Right lung (tissue), 10 donors: ENCODE measurements at places on chromosomes 12 and 14.

DNA sequence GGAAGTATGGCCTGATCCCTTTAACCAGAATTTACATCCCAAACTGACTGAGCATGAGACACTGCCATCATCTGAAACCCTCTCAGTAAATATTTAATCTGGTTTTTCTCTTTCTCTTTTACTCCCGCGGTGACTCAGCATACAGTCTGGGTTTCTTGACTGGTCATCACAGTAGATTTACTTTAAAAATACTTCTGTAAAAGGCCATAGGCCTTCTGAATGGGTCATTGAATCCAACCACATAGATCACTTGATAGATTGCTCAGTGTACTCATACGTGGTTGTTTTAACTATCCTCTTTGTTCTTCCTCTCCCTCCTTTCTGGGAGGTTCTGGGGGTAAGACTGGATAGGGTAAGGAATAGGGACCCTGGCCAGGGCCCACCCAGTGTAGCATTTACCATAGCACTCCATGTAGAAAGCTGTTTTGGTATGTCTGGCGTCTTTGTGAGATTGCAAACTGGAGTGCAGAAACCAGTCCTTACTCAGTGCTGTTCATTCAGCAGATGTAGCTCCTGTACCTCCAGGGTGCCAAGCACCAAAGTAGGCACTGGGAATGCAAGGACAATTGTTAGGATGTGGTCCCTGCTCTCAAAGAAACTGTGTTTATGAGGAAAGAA, 165.7 kb downstream of the SRGAP1 start:
- DNase-seq, result no peak

- no peak for DNase-seq
Observed at GRCh38 chr14:33454022-33454595, 496.8 kb downstream of the EGLN3 start.

DNA sequence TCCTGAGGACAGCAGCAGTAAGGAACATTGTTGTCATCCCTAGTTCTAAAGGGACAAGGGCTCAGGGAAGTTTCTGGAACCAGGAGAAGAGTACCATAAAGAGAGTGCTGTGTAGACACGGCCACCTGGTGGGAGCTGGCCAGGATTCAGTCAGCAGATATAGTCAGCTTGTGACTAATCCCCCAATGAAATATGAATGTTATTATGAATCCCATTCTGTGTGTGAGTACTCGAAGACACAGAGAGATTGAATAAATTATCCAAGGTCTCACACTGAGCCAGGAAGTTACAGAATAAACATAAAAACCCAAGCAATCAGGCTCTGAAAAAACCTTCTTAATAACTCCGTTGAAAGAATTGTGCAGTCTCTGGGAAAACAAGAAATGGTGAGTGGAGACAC, 1359.5 kb downstream of the AACS start:
- DNase-seq, result no peak

DNA sequence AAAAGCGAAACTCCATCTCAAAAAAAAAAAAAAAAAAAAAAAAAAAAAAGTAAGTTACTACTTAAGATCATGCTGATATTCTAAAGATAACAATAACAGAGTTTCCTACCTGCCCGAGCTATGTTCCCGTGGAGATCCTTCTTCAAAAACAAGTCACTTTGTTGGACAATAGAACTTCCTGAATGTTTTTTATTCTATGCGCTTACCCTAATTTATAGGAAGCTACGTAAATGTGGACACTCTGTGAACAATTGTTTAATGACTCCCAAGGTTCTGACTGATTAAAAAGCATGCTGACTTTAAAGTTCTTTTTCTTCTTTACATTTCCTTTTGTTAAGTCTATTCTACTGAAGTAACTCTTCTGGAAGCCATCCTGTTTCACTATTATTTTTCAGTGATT, 52.5 kb downstream of the FGD4 start:
- DNase-seq, result no peak

DNA sequence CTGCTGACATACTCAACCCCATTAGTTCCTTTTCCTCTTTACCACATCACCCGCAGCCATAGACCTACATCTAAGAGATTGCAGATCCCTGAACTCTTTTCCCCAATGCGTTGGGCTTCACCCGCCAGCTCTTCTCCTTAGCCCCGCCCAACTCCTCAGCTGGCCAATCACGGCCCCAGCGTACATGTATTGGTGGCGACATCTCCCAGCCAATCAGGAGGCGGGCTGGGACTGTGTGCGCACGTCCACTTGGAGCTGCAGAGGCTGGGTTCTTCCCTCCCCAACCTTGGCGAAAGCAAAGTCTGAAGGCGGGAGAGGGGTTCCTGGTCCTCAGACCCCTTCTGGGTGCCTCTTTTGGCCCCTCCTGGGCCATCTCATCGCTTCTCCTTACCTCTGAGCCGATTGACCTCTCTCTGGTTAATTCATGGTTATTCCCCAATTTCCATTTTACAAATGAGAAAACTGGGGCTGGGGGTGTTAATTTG, 11.0 kb downstream of the PDE1B start:
- peak; percentile 89 for DNase-seq

GRCh38 chr12:115378291-115378690, 694.3 kb upstream of the TBX3 start:
- peak; percentile 41 for DNase-seq

DNA sequence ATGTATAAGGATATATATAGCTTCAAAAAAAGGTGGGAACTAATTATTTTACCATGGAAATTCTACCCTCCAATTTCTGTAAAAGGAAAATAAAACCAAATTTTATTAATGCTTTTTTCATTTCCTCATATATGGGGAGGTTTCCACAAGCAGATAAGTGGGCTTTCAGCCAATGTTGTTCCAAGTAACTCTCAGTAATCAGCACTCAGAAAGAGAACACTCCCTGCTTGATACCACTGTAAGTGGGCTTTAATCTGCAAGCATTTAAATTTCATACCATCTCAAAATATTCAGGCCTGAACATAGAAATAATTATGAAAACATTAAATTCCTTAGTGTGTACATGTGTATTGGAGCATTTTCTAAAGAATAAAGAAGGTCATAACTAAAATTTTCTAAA, 827.6 kb downstream of the C12orf50 start:
- no peak for DNase-seq

DNA sequence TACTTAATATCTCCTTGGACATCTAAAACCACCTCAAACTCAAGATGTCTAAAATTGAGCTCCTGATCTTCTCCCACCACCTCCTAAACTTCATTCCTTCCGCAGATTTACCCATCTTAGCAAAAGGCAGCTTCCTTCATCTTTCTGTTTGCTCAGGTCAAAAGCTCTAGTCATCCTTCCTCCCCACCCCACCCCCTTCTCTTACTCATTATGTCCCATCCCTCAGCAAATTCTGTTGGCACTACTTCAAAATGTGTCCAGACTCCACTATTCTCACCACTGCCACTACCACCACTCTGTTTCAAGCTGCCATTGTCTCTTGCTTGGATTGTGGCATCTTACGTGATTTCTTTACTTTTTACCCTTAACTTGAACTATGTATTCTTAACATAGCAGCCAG, 59.2 kb upstream of the ZDHHC17 start:
- no peak for DNase-seq

- no peak for DNase-seq
Observed at GRCh38 chr14:106821119-106821518, 1294.7 kb downstream of the TMEM121 start.

- peak; percentile 72 for DNase-seq
Observed at GRCh38 chr12:76883811-76884210, 5.0 kb upstream of the CSRP2 start.

DNA sequence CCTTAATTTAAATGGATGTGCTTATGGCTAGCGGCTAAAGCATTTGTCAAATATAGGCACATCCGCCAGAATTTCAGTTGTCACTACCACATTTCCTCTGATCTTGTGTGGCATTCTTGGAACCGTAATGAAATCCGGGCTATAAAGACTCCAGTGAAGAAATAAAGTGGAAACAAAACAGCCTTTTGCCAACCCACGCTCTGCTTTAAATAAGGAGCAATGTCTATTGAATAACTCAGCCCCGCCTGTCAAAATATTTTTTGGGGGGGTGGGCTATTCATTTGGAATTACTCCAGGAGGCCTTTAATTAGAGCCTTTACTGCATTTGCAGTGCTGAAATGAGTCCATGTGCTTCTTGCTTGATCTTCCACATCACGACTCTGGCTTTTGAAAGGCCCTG, 179.6 kb upstream of the RPH3A start:
- no peak for DNase-seq

GRCh38 chr14:57692671-57693070, 173.2 kb downstream of the SLC35F4 start:
- DNase-seq, result no peak

DNA sequence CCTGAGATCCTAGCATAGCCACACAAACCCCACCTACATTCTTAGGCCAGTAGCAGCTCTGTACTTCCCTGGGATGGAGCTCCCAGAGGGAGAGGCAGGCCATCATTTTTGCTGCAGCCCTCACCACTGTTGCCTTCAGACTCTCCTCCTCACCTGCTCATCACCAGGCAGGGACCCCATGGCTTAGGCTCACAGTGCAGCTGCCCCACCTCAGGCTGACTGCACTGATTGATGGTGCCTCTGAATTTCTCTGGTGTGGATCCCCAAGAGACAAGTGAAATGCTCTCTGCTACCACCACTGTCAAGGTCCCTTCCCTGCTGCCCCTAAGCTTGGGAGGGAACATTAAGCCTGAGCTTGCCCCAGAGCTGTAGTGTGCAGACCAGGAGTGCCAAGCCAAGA, 76.2 kb downstream of the TMTC3 start:
- DNase-seq, result no peak

GRCh38 chr14:55707365-55707804, 127.4 kb downstream of the KTN1 start:
- DNase-seq, result no peak

- DNase-seq, result no peak
Observed at GRCh38 chr12:59594943-59595500, 807 bp upstream of the SLC16A7 start.

GRCh38 chr12:93857991-93858447, 180.8 kb downstream of the CRADD start:
- DNase-seq, result peak; percentile 78

DNA sequence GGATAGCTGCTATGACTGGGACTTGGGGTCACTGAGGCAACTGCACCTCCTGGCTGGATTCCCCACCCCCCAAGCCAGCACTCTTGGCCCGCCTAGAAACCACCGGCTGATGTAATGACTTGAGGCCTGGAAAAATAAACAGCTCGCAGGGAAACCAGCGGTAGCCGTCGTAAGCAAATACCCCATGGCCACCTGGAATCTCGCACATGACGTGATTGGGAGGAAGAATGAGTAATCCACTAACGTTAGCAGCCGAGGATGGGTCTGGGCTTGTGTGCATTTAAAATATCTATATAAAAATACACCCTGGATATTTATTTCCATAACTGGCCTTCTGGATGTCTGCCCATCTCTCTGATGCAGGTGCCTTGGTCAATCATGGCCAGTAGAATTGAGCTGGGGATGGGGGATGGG, 120.1 kb downstream of the SMOC1 start:
- DNase-seq, result no peak

DNA sequence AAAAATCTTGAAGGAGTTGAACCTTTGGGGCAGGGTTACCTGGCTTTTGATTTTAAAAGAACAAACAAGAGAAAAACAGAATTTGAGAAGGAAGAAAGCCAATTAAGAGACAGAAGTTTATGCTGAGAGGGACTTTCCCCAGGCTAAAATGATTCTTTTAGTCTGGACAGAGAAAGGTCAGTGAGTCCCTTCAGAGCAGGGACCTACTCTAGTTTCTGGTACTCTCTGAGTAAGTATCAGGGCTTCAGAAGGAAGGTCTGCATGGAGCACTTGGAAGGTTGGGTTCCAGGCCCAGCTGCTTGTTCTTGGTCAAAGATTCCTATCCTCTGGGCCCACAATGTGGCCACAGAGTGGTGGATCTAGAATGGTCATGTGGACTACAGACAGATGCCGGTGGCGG, 59.6 kb downstream of the KLRG1 start:
- no peak for DNase-seq

DNA sequence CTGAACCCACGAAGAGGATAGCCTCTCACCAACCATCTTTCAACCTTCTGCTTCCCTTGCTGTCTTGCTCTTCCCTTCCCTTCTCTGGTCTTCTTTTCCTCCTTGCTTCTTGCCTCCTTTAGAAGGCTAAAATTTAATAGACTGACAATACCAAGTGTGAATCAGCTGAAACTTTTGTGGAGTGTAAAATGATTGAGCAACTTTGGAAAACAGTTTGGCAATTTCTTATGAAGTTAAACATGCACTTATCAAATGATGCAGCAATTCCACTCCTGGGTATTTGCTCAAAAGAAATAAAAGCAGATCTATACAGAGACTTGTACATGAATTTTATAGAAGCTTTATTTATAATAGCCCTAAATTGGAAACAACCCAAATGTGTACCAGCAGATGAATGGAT, 3.3 kb upstream of the KRT86 start:
- no peak for DNase-seq

GRCh38 chr14:101188571-101188915, 285.0 kb upstream of the RTL1 start:
- no peak for DNase-seq

DNA sequence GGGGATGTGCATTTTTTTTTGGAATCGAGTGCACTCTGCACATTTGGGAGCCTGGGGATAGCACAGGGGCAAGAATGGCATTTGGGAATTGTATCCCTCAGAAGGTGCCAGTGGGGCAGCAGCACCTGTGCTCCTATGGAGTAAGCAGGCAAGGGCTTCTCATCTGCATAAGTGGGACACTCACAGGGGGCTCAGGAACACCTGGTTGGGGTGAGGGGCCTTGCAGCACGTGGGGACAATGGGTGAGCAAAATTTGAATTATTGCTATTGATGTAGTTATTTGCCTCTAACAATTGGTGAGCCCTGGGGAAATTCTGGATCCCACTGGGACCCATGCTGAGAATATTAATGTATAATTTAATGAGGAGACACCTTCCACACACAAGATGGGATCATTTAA, 274.2 kb downstream of the TTC6 start:
- DNase-seq, result no peak

- no peak for DNase-seq
Observed at GRCh38 chr12:125996443-125996842, 931.2 kb downstream of the AACS start.

DNA sequence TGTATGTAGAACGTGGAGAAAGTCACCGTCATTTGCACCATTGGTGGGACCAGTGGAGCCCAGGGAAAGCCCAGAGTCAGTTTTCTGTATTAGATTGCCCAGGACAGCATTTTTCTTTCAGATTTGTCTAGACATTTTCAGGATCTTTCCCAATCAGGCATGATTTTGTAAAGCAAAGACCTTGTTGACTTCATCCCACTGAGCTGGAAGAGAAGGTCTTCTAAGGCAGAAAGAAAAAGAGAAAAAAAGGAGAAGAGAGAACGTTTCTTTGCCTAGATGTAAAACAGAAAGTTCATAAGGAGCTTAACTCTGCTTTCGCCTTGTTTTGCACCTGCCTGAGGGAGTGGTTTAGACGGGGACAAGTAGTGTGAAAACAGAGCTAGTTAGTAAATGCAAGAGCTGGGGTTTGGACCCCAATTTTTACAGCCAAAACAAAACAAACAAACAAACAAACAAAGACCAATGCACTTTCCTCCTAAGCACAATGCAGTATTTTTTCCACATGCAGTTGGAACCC, 273.1 kb downstream of the ZFP36L1 start:
- no peak for DNase-seq

- no peak for DNase-seq
Observed at GRCh38 chr12:91931111-91931510, 214.5 kb downstream of the BTG1 start.
